Fibroblast of villous mesenchyme (primary cell): ENCODE measurements at places on chromosomes 3 and 15. TPM values are rescaled to one million over a fixed set of nuclear protein-coding genes. Genes with fewer than 3 reads are reported as not detected.

- no peak for DNase-seq
Observed at GRCh38 chr3:120052225-120052624, 42.0 kb downstream of the GSK3B start.

DNA sequence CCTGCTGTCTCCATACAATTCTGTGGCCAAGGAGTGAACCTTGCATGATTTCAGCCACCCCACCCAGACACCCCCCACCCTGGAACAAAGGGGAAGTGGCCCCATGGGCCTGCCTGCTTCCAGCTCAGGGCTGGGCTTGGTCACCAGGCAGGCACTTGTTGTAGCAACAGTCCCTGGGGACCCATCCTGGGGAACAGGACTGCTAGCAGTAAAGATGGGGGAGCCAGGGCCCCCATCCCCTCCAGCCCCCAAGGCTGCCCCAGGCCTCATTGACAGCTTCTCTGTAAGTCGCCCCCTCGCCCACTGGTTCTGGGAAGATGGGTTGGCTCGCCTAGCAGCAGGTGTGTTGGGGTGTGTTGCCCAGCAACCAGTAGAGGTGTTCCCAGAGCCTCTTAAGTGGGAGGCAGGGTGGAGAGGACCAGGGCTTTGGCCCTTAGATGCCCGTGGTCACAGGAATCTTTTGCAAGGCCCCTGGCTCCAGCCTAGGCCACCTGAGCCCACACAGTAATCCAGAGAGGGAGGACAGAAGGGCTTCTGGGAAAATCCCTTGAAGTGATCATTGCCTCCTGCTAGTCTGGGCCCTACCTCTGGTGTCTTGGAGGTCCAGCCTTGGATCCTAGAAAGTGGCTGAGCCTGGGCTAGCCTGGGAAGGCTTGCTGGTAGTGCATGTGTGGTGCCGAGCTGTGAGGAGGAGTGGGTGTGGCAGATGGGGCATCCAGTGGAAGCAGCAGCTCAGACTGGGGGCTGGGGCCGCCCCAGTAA, 48.9 kb downstream of the CYP11A1 start:
- DNase-seq: no peak

- no peak for DNase-seq
Observed at GRCh38 chr15:67902579-67903009, 62.7 kb upstream of the RNU6-1 start.

LRRC2 gene
- total RNA-seq: 2.2 and 5.2 TPM in 2 replicates
